ENCODE measurements at places on chromosomes 1 and 21. TPM values are rescaled to one million over a fixed set of nuclear protein-coding genes. Genes with fewer than 3 reads are reported as not detected.

CD34 gene
- total RNA-seq: not detected

HLX gene
- total RNA-seq: 0.28 TPM

DNA sequence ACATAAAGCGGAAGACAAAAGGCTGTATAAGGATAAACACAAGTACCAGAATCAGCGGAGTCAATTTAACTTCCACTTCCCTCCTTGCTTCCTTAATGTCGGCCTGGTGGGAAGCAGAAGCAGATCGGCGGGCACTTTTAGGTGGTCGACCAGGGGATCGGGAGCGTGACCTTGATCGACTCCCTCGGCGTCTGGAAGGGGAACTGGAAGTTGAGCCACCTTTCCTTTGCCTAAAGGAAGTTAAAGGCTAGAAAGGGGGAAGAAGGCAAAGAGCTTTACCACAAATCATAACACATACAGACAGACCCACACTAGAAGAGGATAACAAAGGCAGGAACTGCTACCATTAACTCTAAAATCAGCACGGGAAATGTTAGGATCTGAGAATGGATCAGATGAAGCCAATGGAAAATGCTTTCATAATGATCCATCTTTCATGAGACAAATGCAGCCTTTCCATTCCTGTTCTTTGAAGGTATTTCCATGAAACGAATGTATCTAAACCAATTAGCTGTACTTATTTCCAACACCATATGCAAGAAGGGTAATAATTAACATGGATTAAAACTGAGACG, 5.7 kb downstream of the LBR start:
- H3K4me3 ChIP-seq: no peak overlapping the region
- DNase-seq: no peak
- no peak overlapping the region for H3K27ac ChIP-seq
- H3K27me3 ChIP-seq: no peaks in the 10 kb centered on the region
- H3K4me1 ChIP-seq: peaks cover 50% of the 10 kb centered on the region
- H3K36me3 ChIP-seq: peaks cover 29% of the 10 kb centered on the region

GRCh38 chr1:155946633-155947219, 5.3 kb downstream of the RXFP4 start:
- peak overlapping the region; percentile 91 for H3K27ac ChIP-seq
- peak overlapping the region; percentile 71 for H3K4me3 ChIP-seq
- DNase-seq: no peak
- H3K36me3 ChIP-seq: peaks cover 30% of the 10 kb centered on the region
- H3K27me3 ChIP-seq: no peaks in the 10 kb centered on the region

All from activated naive CD8-positive, alpha-beta T cell treated with anti-CD3 and anti-CD28 coated beads, Interleukin-2, amount 10 ng/mL, durations not matched to agents 7 days and 5 days (primary cell).